T-helper 17 cell (primary cell): ENCODE measurements at places on chromosomes 3 and 15.

DNA sequence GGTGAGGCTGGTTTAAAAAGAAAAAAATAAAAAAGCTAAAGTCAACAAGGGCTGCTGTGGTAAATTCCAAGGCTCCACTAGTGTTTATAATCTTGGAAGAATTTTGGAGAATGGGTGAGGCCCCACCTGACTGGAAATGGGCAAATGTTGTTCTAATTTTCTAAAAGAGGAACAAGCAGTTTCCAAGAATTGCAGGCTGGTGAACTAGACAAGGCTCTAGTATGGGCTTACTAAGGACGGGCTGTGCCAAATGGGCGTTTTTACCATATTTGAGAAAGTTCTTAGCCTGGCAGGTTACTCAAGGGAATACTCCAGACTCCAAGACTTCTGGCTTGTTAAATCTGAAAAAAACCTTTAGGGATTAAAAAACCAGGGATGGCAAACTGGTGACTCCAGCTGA lies 67.0 kb upstream of the ABHD2 start:
- H3K4me1 ChIP-seq = peaks cover 11% of the 10 kb centered on the region
- H3K36me3 ChIP-seq = no peaks in the 10 kb centered on the region
- no peaks in the 10 kb centered on the region for H3K27me3 ChIP-seq
- DNase-seq = no peak
- no peak overlapping the region for H3K27ac ChIP-seq

DNA sequence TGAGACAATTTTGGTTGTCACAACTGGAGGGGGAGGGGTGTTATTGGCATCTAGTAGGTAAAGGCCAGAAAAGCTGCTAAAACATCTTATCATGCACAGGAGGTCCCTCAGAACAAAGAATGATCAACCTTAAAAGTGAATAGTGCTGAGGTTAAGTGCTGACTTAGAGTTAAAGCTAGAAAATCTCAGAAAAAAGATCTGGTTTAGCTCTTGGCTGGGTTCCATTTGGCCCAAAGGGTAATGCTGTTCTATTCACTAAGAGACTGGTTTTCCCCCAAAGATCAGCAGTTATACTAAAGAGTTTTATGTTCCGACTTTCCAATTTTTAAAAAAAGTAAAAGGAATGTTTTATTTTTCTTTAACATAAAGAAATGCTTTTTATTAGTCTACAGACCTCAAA lies 15.6 kb downstream of the DCBLD2 start:
- H3K27me3 ChIP-seq = no peaks in the 10 kb centered on the region
- H3K4me3 ChIP-seq = no peak overlapping the region
- DNase-seq = no peak

GRCh38 chr3:108907194-108907593 lies 46.5 kb downstream of the GUCA1C start:
- no peak for DNase-seq
- H3K36me3 ChIP-seq = no peaks in the 10 kb centered on the region
- H3K4me3 ChIP-seq = no peak overlapping the region
- no peak overlapping the region for H3K27ac ChIP-seq

DNA sequence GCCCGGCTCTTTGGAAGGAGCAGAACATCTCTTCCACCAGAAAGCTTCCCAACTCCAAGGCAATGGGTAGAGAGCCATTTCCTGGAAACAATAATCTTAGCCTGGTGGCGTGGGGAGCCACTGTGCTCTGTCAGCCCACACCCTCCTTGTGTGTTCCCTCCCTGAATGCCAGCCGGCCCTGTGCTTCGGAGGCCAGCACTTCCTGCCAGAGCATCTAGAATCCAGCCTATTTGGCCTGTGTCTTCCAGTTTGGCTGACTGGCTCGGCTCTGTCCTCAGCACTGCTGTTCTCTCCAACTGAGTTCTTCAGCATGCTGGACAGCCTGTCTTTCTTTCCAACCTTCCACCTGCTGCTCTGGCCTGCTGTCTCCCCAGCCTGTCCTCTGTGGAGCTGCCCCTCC lies 349.3 kb downstream of the MFSD1 start:
- H3K27me3 ChIP-seq = no peaks in the 10 kb centered on the region
- no peak for DNase-seq
- H3K4me3 ChIP-seq = no peak overlapping the region

- H3K27ac ChIP-seq = no peak overlapping the region
- no peaks in the 10 kb centered on the region for H3K36me3 ChIP-seq
- DNase-seq = no peak
- H3K4me1 ChIP-seq = peaks cover 7% of the 10 kb centered on the region
Measured at GRCh38 chr15:86040356-86041033, 39.2 kb upstream of the AGBL1 start.

- H3K36me3 ChIP-seq = no peaks in the 10 kb centered on the region
- H3K27me3 ChIP-seq = no peaks in the 10 kb centered on the region
- H3K27ac ChIP-seq = no peak overlapping the region
- no peak overlapping the region for H3K4me3 ChIP-seq
- H3K4me1 ChIP-seq = no peaks in the 10 kb centered on the region
Measured at GRCh38 chr3:69767571-69767970, 28.3 kb downstream of the MITF start.

DNA sequence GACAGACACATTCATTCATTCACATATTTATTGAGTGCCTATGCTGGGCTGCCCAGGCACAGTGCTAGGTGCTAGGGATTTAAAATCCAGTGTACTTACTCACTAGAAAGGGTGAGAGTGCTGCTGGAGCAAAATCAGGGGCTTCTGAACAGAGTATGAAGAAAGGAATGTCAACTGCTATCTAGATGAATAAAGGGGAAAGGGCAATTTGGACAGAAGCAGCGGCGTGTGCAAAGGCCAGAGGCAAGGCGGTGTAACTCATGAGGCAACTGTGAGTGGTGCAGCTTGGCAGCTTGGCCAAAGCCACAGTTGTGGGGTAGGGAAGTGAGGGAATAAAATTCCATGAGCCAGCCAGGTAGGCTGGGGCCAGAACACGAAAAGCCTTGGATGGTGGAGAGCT lies 76.7 kb downstream of the RAD18 start:
- peaks cover 21% of the 10 kb centered on the region for H3K36me3 ChIP-seq
- H3K27ac ChIP-seq = no peak overlapping the region
- no peaks in the 10 kb centered on the region for H3K4me1 ChIP-seq
- no peak for DNase-seq
- no peak overlapping the region for H3K4me3 ChIP-seq
- no peaks in the 10 kb centered on the region for H3K27me3 ChIP-seq

DNA sequence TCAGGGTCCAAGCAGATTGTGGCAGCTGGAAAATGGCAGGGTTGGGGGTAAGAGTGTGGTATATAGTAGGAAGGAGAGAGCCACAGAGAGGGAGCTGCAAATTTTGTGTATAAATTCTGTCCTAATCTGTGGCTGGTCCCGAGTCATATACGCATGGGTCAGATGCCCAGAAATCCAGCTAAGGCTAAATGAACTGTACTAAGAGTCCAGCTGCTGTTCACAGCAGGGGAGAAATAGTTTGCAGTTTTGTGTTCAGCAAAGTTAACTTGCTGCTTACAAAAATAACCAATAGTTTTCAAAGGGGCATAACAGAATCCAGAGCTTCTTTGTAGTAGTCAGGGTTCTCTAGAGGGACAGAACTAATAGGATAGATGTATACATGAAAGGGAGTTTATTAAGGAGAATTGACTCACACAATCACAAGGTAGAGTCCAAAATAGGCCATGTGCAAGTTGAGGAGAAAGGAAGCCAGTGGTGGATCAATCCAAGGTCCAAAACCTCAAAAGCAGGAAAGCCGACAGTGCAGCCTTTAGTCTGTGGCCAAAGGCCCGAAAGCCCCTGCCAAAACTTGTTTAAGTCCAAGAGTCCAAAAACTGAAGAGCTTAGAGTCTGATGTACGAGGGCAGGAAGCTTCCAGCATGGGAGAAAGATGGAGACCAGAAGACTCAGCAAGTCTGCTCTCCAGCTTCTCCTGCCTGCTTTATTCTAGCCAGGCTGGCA lies 146.1 kb upstream of the KBTBD8 start:
- H3K27ac ChIP-seq = no peak overlapping the region
- peaks cover 3% of the 10 kb centered on the region for H3K36me3 ChIP-seq
- no peaks in the 10 kb centered on the region for H3K4me1 ChIP-seq
- peaks cover 12% of the 10 kb centered on the region for H3K27me3 ChIP-seq

- peak overlapping the region; percentile 51 for H3K27ac ChIP-seq
- no peaks in the 10 kb centered on the region for H3K36me3 ChIP-seq
- peaks cover 27% of the 10 kb centered on the region for H3K4me1 ChIP-seq
- peak overlapping the region; percentile 36 for H3K4me3 ChIP-seq
- DNase-seq = peak; percentile 16
Measured at GRCh38 chr3:188060840-188061544, 93.0 kb upstream of the LPP start.

GRCh38 chr3:134667406-134667805 lies 16.6 kb upstream of the KY start:
- H3K4me1 ChIP-seq = no peaks in the 10 kb centered on the region
- H3K27me3 ChIP-seq = peaks cover 12% of the 10 kb centered on the region
- H3K4me3 ChIP-seq = no peak overlapping the region
- H3K36me3 ChIP-seq = no peaks in the 10 kb centered on the region
